A549 treated with ZK216348 at 1 μM for 4 hours (cell line): ENCODE measurements at places on chromosomes 2 and 18. TPM values are rescaled to one million over a fixed set of nuclear protein-coding genes. Genes with fewer than 3 reads are reported as not detected.

The C2orf92 gene
- 0.54 to 1.1 TPM (median 0.66 TPM) in 5 replicates for total RNA-seq

The ALPG gene
- total RNA-seq = 0.20 to 0.38 TPM (median 0.22 TPM) in 4 of 5 replicates, not detected in the other

The RGPD3 gene
- total RNA-seq = 0.11 to 0.20 TPM (median 0.14 TPM) in 5 replicates

The EML4 gene
- 21.5 to 31.9 TPM (median 25.9 TPM) in 5 replicates for total RNA-seq

The SERPINB2 gene
- 0.13 to 0.27 TPM in 2 of 5 replicates, not detected in the others for total RNA-seq

The ANKRD36 gene
- 3.7 to 7.2 TPM (median 6.2 TPM) in 5 replicates for total RNA-seq

The ZSWIM2 gene
- not detected in 5 replicates for total RNA-seq

The GPR39 gene
- total RNA-seq = 7.4 to 10.3 TPM (median 9.6 TPM) in 5 replicates

The NEU4 gene
- 0.19 to 0.41 TPM (median 0.23 TPM) in 5 replicates for total RNA-seq

The RTP5 gene
- total RNA-seq = not detected in 5 replicates

The COL5A2 gene
- total RNA-seq = 46.6 to 84.6 TPM (median 67.9 TPM) in 5 replicates

The CROCC2 gene
- not detected in 5 replicates for total RNA-seq

The MEP1B gene
- total RNA-seq = 0.09 TPM in 1 of 5 replicates, not detected in the others

The OTOF gene
- total RNA-seq = 0.06 to 0.21 TPM (median 0.07 TPM) in 5 replicates

The MDH1 gene
- total RNA-seq = 233 to 244 TPM (median 235 TPM) in 5 replicates
